ENCODE measurements at places on chromosomes 6 and 20.

GRCh38 chr6:157089258-157089657, 234.1 kb downstream of the TMEM242 start:
- no peak for DNase-seq

DNA sequence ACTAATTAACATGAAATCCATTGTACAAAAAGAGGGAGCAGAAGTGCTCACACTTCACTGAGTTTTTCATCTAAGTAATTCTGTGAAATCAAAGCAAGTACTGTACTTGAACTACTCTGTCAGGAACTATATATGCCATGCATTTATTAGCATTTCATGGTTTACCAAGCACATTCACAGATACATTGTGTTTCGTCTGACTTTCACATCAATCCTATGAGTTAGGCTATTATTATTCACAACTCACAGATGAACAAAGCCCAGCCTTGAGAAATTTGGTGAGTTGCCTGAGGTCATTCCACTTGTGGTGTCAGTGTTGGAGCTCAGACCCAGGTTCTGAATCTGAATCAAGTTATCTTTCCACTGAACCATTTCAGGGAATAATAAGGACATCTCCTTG, 33.7 kb upstream of the TENT5A start:
- DNase-seq: no peak

DNA sequence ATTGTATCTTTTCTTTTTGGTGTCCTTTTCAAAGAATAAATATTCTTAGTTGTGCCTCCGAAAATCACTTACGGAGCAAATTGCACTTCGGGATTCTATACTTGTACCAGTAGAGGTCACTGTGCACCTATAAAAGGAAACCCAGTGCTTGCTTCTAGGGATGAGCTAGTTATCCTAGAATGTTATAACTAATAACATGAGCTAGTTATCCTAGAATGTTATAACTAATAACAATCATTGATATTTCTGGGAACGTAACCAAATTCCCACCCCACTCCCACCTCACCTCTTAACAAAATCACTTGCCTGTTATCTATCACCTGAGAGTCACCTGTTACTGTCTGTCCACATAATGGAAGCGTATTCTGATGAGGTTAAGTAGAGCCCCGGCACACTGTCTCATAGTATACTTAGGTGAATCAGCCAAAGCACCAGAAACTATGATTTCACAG, 126.9 kb upstream of the TIAM2 start:
- no peak for DNase-seq

DNA sequence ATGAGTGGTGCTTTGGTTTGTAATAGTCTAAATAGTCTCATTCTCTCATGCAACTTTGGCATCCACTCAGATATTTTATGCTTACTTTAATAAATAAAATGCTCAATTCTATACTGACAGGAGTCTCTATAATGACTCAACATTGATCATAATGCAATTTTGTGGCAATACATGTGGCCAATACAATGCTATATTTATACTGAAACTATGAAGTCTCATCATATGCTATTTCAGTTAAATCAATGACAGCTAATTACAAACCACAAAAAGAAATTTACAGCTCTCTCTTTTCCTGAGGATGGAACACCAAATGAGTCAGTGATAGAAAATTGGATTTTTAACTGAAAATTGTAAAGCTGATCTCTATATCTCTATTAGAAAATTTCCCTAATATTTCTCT, 77.1 kb downstream of the WASF1 start:
- no peak for DNase-seq

DNA sequence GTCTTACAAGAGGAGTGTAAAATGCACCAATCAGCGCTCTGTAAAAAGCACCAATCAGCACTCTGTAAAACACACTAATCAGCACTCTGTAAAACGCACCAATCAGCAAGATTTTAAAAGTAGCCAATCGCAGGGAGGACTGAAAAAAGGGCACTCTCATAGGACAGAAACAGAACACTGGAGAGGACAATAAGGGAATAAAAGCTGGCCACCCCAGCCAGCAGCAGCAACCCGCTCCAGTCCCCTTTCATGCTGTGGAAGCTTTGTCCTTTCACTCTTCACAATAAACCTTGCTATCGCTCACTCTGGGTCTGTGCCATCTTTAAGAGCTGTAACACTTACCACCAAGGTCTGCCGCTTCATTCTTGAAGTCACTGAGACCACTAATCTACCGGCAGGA, 1.7 kb upstream of the AIG1 start:
- DNase-seq: no peak

GRCh38 chr20:32979201-32979998, 24.8 kb downstream of the SUN5 start:
- DNase-seq: no peak

GRCh38 chr6:101682937-101683336, 289.4 kb downstream of the GRIK2 start:
- DNase-seq: no peak

DNA sequence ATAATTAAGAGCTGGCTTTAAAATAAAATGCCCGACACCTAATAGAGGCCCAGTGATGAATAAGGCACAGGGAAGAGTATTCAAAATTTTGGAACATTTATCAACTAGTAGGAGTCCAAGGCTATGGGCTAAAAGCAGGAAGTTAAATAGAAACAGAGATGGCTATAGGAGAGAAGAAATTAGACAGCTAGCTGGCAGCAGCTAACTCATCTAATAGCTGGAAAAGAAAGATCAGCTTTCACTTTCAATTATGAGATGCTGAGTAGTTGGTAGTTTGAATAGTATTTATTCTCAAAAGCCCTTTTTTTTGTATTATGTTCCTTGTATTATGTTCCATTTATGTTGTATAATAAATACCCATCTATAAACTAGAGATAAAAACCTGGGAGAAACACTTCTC, 215.7 kb downstream of the SLC35F1 start:
- no peak for DNase-seq

- DNase-seq: peak; percentile 84
Observed at GRCh38 chr6:113856625-113857555, at the start of gene MARCKS. Gene MARCKS (plus strand): TSS chr6:113857345. CDS start chr6:113857746, 401 bp downstream.

DNA sequence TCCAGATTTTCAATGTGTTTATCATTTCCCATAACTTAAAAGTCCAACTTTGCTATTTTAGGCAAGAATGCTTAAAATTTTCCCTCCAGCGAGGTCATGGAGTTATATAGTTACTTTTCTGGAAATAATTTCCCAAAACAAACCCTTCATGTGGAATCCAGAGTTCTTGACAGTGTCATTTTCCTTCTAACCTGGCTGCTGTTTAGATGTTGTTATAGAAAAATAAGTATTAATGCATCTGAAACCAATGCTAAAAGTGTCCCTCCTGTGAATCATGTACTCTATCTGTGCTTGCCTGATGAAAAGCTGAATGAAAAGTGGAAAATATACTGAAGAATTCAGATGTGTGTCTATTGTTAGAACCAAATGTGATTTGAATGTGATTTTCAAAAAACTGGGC, 245.3 kb upstream of the HSF2 start:
- no peak for DNase-seq

DNA sequence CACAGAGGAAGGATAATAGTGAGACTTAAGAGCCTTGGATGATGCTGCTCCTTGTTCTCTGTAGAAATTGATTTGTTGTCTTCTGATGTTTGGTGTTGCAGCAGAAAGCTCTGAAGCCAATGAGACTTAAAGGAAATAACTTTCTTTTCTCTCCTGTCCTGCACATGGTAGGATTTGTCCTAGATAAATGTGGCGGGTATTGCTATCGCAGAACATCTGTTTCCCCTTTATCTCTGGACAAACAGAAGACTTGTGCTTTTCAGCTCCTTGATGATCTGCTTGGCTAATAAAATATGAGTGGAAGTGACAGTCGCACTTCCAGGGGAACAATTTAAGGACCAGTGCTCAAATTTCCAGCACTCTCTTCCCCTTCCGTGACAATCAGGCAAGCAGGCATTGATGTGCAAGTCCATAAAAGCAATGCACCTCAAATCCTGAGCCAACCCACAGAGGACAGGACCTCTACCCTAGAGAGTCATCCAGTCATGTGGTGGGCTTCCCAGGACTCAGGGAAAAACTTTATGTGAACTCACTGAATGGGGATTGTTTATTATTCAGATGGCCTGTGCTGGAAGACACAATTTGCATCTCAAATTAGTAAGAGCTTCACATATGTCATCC, 9.9 kb upstream of the NCR2 start:
- DNase-seq: no peak
